Inflammatory macrophage treated with lipopolysaccharide for 1 hour (primary cell): ENCODE measurements at places on chromosomes 3 and 15.

GRCh38 chr3:115943579-115943978 lies 320.3 kb downstream of the GAP43 start:
- no peak for DNase-seq

GRCh38 chr15:80856809-80857377 lies 77.7 kb downstream of the CEMIP start:
- DNase-seq: no peak

DNA sequence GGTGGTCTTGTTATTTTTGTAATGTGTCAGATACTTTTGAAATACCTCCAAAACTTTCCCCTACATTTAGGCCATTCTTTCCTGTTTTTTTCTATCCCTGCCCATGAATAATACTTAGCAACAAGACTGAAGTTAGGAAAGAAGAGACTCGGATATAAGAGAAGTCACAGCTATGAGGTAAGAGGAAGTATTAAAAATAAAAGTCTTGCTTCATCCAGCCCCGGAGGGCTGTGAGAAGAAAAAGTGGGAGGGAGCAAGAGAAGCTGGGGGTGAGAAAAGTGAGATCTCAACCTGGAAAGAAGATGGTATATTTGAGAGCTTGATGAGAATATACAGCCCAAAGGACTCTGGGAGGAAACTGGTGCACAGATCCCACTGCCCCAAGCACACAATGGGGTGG lies 213.5 kb upstream of the CDIN1 start:
- DNase-seq: no peak

DNA sequence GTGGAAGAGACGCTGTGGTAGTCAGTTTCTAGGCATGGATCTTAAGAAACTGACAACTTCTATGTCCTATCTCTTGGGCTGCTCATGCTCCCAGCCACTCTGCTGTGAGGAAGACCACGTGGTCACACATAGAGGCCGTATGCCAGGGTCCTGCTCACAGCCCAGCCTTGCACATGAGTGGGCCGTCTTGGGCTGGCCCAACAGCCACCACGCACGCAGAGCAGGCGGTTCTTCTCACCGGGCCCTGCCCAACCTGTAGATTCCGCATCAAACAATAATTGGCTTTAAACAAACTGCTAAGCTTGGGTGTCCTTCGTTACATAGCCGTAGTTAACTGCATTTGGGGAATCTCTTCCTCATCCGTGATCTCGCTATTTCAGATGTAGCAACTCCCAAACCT lies 26.0 kb downstream of the SLC41A3 start:
- no peak for DNase-seq

DNA sequence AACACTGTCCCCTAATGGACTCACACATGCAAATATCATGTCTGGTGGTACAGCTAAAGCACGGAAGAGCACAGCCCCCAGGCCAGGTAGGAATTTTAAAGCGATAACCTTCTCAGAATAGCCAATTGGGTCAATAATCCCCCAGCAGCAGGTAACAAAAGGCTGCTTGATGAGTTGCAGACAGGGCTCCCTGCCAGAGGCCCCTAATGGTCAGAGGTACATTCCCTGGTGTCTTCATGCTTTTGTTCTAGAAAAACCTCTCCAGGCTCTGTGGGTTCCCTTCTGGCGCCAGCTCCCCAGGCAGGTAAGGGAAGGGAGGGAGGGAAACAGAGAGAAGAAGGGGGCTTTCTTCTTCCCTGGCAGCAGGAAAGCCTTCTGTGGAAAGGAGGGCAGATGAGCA lies 43.4 kb upstream of the PRTG start:
- DNase-seq: no peak
